ENCODE measurements at places on chromosomes 5 and 9.

- no peak for DNase-seq
These were observed 6.8 kb upstream of the RNF180 start for GRCh38 chr5:64158827-64159226.

DNA sequence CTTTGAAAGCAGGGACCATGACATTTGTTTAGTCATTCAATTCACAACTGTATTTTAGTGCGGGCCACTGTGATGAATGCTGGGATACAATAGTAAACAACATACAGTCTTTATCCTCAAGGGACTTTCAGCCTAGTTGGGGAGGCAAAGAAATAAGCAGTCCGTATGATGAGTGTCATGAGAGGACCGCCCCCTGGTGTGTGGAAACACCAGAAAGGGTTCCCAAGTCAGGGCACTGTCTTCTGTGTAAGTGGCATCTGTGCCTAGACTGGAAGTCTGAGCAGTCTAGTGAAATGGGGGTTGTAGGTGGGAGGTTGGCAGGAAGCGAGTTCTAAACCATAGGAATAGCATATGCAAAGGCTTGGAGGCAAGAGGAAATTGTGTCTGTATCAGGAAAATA is 6.8 kb downstream of the C9orf43 start:
- DNase-seq, result no peak

- no peak for DNase-seq
These were observed 1935.0 kb downstream of the EFNA5 start for GRCh38 chr5:105735704-105736103.

DNA sequence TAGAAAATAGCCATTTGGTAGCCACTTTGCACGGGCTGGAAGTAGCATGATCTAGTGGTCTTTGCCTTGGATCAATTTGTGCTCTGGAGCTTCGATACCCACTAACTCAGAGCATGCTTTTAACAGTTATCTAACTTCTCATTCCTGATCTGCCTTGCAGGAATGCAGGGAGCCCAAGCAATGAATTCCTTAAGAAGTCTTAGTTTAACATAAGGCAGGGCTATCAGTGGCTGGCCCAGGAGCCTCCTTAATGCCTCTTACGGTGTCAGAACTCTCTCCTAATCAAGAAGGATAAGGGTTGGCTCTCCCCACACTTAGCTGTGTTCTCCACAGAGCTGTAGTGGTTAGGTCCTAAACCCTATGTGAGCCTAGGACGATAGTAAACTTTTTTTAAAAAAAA is 95.8 kb upstream of the TBCA start:
- DNase-seq, result no peak

- no peak for DNase-seq
These were observed 211.0 kb downstream of the PCSK5 start for GRCh38 chr9:76101491-76101890.

GRCh38 chr9:108889649-108890067 is 27.6 kb downstream of the ACTL7A start:
- DNase-seq, result no peak

Measured in T-helper 9 cell (primary cell).